Fibroblast of the aortic adventitia (primary cell): ENCODE measurements at places on chromosomes 11 and 22.

GRCh38 chr22:37392721-37393328 lies 34.5 kb downstream of the ELFN2 start:
- no peak for DNase-seq

DNA sequence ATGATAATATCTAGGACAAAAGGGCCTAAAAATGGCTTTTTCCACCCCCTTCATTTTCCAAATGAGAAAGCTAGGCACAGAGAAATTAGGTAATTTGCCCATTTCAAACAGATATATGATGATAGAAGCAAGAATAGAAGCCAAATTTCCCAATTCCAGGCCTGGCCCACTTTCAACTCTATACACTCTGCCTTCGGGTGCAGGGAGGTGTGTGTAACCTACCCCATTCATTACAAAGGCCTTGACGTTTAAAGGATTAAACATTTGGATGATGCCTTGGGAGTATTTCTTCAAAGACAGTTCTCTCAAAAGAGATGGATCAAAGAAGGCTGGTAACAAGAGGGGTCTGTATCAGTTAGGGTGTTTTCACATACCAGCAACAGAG lies 134.1 kb downstream of the CCDC34 start:
- no peak for DNase-seq

DNA sequence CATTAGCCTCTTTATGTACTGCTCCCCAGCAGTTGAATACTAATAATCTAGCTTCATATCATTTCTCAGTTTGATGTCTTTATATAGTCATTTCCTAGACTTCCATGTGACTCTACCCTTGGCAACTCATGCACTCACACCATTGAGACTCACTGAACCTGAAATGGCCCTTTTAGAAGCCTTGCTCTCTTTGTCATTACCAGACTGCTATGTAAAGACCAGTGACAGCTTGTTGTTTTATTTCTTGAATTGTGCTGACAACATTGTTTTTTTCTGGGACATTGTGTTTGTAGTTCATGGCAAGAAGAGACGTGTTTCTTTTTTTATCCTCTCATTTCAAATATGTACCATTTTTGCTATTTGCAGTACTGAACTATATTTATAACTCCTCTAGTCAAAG lies 256.5 kb downstream of the CNTN5 start:
- DNase-seq: no peak

GRCh38 chr11:111512296-111513239 lies at the start of gene BTG4:
Gene BTG4 (minus strand): TSS chr11:111512386. CDS start chr11:111498776, 13,610 bp downstream.
- DNase-seq: no peak

- DNase-seq: peak; percentile 54
These were observed 268.6 kb downstream of the TMEM135 start for GRCh38 chr11:87306262-87306851.

DNA sequence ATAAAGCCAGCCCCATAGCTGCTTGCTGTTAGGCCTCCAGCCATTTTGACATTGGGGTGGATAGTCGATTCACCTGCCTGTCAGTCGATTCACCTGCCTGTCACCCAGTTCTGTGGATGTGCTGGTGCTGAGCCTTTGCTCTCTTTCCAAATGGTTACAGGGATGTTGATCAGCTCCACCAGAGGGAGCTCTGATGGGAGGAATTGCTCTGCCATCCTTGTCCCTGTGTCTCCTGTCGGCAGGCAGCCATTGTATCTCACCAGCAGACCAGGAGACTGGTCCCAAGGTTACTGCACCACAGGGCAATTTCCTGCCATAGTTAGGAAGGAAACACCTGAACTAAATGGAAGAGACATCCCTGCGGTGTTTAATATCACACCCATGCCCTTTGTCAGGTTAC lies 6.1 kb downstream of the MPEG1 start:
- peak; percentile 16 for DNase-seq
